ENCODE measurements at places on chromosomes 11 and 22.

DNA sequence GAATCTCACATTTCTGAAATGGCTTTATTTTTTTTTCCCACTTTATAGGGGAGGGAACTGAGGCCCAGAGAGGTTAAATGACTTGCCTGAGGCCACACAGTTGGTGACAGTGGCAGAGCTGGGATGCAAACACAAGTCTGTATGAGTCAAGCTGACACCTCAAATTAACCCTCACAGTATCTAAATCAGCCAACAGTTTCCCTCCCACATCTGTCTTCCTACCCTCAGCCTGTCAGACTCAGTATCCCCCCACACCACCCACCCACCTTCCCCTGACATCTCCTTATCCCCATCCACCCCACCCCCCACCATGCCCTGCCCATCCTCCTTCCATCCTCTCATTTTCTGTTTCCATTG, 95.2 kb downstream of the TP53I11 start:
- no peak for DNase-seq

DNA sequence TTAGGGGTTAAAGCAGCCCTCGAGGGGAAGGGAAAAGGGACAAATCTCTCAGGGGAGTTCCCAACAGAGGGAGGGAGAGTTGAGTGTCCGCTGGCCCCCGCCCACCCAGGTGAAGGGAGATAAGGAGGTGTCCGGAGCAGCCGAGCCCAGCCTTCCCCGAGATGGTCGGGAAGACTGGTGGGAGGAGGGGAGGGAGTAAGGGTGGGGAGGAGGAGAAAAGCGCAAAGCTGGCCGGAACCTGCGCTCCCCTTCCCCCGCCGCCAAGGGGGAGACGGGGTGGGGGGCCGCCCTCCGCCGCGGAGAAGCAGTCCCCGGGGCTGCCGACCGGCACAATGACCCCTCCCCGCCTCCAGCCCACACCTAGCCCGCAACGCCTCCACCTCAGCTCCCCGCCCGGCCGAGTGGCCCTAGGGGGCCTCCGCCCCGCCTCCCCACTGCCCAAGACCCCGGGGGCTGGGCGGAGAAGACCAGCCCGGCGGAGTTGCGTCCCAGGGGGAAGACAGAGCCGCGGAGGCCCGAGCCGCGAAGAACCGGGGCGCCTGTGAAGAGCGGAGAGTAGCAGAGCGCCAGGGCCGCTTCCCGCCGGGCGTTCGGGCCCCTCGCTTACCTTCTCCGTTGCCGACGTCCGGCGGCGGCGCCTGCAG, 479 bp downstream of the RSF1 start:
- peak; percentile 26 for DNase-seq

- no peak for DNase-seq
Measured at GRCh38 chr11:83257761-83258168, 28.4 kb downstream of the CCDC90B start.

GRCh38 chr11:120126620-120127019, 11.3 kb downstream of the TRIM29 start:
- no peak for DNase-seq

GRCh38 chr11:44398266-44399030, 88.5 kb upstream of the ALX4 start:
- DNase-seq = no peak

- no peak for DNase-seq
Measured at GRCh38 chr11:74784234-74784633, 35.6 kb downstream of the RNF169 start.

- no peak for DNase-seq
Measured at GRCh38 chr11:94731880-94732601, 36.1 kb upstream of the AMOTL1 start.

DNA sequence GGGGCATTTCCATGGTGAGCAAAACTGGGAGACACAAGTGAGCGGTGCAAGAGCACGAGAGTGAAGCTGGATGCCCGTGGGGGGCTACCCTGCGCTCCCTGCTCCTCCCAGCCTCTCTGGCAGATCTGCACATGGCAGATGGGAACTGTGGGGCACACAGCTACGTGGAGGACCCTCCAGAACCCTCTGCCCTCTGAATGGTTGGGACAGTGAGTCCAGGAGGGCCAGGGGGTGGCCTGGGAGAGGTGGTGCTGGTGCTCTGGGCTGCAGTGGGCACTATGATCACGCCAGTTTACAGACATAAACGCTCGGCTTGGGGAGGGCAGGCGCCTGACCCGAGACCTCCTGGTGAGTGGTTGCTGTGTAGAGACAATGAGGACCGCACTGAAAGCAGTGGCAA, 205.9 kb downstream of the CTTN start:
- DNase-seq = no peak
